RWPE2 (cell line): ENCODE measurements at places on chromosomes 1 and 21.

DNA sequence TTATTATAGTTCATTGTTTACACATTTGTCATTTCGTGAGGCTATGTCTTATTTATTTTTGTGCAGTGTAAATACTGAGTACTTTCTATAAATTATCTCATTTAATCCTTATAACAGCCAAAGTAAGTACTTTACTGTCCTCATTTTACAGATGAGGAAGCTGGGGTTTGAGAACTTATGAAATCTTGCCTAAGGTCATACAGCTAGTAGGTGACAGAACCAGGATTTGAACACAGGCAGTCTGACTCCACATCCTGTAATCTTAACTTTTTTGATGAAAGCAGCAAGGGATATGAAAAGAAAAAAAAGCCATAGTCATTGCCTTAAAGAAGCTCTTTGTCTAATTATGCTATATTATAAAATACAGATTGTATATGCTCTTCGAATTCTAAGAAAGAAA is 107.1 kb upstream of the BMP8A start:
- DNase-seq: no peak

DNA sequence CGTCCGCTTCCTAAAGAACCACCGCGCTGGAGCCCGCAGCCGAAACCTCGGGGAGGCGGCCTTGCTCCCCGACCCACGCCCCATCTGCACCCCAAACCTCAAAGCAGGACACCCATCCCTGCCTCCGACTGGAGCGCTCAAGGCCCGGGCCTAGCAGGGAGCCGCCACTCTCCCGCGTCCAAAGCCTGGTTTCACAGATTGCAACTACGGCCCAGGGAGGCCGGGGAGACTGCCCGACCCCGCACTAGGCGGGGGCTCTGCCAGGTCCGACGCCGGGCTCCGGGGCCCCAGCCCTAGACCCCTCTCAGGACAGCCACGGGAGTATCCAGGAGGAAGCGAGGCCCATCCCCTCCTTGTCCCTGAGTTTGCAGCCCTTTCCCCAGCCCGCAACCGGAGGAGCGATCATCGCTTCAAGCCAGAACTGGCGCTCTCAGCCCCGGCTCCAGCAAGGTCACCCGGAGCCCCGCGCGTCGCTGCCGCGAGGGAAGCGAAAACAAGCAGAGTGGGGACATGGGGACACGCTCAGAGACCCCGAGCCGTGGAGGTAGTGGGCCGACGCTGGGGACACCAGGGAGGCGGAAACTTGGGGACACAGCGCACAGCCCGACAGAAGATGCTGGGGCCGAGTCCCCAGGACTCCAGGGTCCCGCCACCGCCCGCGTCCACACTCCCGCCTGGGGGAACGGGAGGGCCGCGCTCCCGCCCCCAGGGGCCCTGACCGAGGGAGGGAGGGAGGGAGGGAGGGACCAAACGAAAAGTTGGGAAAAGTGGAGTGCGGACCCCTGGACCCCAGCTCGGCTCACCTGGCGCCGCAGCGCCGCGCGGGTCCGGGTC is 433 bp downstream of the TMEM200B start:
- no peak for DNase-seq

DNA sequence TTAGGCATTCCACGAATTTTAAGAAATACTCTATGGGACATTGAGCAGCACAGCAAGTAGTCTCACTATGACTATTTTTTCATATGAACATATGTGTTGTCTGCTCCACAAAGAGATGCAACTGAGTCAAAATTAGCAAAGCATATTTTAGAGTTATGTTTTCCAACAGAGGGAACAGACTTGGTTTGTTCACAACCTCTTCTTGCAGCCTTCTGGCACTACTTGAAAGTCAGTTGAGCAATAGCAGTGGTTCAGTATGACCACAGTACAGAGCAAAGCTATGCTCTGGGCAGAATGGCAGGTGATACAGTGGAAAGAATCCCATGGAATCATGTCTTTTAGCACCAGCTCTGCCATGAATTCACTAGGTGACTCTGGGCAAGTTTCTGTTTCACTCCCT is 5.2 kb downstream of the CCN1 start:
- no peak for DNase-seq

DNA sequence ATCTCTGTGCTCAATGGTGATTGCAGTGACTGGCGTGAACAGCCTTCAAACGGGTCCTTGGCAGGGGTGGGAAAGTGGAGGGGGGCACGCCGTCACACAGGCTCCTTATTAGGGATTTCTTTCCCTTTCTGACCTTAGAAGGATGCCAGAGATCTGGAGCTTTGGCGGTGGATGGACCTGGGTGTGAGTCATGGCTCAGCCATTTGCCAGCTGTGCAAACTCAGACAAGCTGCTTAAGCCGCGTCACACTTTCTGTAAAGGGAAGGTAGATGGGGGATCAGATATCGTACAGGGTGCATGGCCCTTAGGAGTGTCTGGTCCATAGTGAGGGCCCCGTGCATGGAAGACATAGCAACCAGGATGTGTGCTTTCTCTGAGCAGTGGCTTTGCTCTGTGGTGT is 48.3 kb upstream of the C1orf174 start:
- DNase-seq: no peak

DNA sequence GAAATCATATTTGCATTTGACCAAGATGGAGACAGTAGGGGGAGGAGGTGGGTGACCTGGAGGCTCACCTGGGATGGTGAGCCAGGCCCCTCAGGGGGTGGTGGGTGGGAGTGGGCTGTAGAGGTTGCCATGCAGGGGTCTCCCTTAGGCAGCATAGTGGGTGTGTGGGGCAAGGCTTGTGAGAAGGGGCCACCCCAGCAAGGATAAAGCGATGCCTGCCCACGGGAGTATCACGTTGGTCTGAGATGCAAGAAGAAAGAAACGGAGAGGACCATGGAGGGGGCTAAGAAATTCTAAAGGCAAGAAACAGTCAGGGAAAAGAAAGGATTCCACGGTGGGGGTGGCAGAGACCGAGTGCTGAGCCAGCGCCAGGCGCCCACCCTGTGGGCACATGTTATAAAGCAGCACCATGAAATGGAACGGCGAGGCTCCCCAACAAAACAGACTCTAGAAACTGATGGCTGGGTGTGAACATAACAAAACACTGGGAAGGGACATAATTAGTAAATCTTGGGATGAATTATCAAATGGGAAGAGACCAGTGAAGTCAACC is 11.7 kb upstream of the C2CD2 start:
- DNase-seq: no peak

DNA sequence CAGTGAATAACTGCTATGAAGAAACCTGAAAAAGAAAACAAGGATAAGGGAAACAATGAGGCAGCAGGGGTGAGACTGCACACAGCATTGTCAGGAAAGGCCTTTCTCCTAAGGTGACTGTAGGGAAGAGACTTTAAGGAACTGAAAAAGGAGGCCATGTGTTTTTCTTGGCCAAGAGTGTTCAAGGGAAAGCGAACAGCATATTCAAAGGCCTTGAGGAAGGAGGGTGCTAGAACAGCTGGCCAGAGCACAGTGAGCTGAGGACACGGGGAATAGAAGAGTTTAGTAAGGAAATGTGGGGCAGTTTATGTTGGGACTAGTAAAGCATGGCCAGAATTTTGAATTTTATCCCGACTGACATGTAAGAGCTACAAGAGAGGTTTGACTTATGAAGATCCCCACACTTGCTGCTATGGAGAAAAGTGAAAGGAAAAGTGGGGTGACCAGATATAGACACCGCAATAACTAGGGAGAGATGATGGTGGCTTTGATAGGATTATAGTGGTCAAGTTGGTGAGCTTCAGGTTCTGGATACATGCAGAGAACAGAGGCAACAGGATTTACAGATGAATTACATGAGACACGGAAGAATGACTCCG is 1.4 kb downstream of the RWDD2B start:
- DNase-seq: no peak

DNA sequence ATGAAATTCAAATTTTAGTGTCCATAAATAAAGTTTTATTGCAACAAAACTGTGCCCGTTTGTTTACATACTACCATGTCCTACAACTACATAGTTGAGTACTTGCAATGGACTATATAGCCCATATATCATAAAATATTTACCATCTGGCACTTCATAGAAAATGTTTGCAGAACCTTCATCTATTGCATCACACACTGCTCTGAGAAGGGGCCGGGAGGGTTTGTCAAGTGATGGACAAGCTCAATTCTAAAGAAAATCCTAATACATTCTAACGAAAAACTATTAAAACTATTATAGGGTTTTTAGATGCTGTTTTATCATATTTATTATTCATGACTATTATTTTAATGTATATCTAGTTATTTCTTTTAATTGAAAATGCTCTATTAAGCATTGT is 35.9 kb downstream of the RGSL1 start:
- no peak for DNase-seq

GRCh38 chr1:98316286-98316905 is 345.1 kb upstream of the SNX7 start:
- no peak for DNase-seq

- DNase-seq: peak; percentile 63
Measured at GRCh38 chr1:218496561-218496960, 151.4 kb downstream of the TGFB2 start.

- no peak for DNase-seq
Measured at GRCh38 chr1:88812366-88812765, 79.0 kb downstream of the GTF2B start.

DNA sequence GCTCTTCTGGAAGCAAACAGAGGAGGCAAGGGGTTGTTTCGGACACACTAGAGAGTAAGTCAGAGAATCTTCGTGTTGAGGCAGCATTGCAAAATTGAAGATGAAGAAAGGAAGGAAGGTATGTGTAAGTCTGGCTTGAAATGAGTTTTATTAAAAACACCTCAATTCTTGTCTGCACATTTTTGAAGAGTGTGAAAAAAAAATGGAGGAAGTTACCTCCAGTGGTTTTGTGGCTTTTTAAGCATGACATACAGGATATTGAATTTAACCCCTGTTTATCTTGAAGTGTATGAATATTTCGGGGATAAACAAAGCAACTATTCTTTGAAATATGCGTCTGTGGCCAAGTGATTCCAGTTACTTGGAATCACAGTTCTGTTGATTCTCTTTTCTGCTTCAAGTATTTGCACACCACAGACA is 203.2 kb upstream of the SGIP1 start:
- DNase-seq: no peak

GRCh38 chr1:181816608-181817007 is 244.9 kb downstream of the ZNF648 start:
- no peak for DNase-seq

DNA sequence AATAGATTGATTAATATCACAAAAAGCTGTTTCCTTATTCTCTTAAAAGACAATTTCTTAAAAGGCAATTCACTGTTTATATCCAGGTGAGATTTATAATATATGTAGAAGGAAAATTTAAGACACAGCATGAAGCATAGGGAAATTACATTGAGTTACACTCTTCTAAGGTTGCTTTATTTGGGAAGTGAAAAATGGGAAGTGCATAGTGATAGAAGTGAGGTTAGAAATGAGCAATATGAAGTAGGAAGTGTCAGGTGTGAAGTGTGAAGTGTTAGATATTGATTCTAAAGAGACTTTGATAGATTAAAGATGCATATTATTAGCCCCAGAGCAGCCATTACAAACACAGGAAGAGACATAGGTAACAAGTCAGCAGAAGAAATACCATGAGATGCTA is 40.3 kb downstream of the FH start:
- DNase-seq: no peak

- DNase-seq: no peak
Measured at GRCh38 chr1:30743584-30744059, 14.0 kb downstream of the LAPTM5 start.

DNA sequence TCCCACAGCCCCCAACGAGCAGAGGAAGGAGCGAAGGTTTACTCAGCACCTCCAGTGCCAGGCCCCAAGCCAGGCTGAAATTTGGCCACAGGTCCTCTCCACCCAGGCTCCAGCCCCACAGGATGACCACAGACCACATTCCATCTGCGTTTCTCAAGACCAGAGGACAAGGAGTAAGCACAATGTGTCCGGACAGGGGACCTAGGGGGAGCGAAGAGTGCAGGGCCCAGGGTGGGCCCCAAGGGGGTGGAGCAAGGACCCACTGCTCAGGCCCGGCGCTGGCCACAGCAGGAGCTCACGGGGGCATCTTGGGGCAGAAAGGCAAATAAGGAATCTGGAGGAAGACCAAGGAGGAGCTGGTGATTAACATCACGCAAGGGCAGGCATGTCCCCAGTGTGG is 100.5 kb downstream of the NPHP4 start:
- DNase-seq: no peak

- no peak for DNase-seq
Measured at GRCh38 chr1:215595231-215595630, 28.1 kb downstream of the KCTD3 start.

- DNase-seq: no peak
Measured at GRCh38 chr1:201562659-201563405, 23.9 kb downstream of the NAV1 start.

DNA sequence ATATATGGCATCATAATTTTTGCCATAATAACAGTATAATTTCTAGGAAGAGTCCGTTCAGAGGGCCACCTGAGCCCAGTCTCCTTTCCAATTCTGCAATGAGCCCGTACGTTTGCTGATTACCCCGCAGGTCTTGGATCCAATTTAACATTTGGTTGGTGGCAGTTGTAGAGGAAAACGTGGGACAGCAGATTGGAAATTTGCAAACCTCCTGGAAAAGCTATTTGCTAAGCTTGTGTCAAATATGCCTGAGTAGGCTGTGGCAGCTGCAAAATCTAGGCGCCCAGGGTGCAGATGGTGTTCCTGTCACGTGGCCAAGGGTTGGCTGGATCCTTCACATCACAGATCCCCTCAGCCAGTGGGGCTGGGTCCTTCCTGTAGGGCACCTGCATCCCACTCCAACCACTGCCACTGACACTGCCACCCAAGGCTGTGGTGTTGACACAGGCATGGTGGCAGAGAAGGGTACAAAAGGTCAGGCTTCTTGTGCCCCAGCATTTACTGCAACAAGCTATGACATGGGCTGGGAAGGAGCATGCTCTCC is 174.8 kb upstream of the SYT6 start:
- no peak for DNase-seq

DNA sequence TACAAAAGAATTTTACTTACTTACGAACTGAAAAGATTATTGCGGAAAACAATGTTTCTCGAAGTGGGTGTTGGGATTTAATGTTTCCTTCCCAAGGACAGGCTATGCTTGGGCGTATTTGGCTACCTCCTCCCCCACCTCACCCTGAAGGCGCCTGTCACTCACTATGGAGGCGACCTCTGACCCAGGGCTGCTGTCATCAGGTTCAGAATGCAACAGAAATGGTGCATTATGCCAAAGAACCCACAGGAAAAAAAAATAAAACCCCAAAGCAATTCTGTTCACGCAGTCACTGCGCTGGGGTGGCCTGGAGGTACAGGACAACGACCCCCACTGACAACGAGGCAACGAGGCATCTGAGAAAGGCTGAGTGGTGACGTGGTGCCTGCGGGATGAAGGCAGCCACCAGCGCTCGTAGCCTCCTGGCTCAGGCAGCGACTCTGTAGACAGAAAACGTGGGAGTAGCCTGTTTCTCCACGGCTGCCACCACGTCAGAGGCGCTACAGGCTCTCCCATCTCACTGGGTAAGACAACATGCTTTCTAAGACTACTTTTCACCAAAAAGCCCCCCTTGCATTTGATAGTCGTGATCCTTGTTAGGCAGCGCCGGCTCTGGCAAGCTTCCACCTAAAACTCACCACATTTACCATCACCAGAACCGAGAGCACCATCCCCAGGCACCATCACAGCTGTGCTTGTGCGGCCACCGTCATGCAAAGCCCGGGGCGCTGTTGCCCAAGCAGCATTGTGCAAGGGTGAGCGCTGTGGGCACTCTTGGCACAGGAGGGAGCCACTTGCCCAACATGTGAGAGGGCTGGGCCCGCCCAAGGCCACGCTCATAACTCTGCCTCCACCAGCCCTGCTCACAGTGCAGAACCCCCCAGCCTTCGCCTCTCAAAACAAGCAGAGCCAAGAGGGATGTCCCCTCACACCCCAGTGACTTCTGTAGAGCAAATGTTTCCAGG is 14.3 kb downstream of the NADK start:
- peak; percentile 75 for DNase-seq
